Stimulated activated CD4-positive, alpha-beta T cell treated with anti-CD3 and anti-CD28 coated beads, Interleukin-1b, Interleukin-23, amount 100 ng/mL, for 1 hour (primary cell): ENCODE measurements at places on chromosomes 2 and 18.

GRCh38 chr2:120660771-120661459, 74.8 kb upstream of the GLI2 start:
- DNase-seq, result no peak

DNA sequence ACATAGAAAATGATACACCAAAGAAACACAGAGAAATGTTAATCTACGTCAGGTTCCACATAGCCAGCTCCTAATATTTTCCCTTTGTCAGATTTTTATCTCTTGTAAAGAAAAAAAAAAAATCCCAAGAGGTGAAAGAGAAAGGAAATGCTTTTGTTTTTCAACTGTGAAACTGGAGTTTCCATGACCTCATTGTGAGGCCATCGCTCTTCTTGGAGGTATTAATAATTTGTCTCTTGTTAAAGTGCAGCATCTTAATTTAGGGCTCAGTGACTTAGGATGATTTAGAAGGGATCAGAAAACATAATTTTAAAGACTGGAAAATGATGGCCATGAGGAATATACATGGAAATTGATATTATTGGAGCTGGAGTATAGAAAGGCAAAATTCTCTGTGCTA, 21.7 kb downstream of the ARHGAP28 start:
- DNase-seq, result no peak

- no peak for DNase-seq
These were observed 34.0 kb upstream of the SLC40A1 start for GRCh38 chr2:189614585-189614984.

DNA sequence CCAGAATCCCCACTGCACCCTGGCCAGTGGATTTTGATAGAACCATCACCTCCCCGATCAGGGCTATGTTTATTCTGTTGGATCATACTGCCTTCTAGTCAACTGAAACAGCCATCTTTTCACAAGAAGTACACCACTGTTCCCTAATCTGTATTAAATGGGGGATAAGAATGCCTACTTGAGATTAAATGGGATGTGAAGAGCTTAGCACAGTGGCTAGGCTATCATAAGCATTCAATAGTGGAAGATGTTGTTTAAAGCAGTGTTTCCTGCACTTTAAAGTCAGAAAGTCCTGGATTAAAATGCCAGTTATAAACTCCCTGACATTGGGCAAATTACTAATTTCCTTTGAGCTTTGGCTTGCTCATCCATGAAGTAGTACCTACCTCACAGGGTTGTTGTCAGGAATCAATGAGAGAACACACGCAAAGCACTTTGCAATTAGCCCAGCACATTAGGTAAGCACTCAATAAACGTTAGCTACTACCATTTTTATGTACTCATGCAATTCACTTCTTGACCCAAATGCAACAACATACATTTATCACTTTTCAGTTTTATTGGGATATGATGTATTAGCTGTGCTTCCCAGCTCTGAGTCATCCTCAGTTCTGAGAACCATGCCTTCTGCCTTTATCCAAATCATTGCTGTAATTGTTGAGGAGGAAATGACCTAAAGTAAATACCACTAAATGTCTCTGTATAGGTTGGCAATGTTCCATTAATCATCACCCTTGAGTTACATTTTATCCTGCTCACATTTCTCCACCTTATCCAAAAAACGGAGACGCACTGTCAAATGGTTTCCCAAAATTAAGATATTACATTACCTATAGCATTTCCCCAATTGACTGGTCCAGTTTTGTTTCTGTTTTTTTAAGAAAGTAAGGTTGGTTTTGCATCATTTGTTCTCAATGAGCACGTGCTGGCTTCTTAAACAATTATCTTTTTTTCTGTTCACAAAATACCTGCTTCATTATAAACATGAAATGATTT, 2.1 kb downstream of the TMEM247 start:
- DNase-seq, result no peak

- no peak for DNase-seq
These were observed 60.0 kb downstream of the MYO1B start for GRCh38 chr2:191304939-191305875.

DNA sequence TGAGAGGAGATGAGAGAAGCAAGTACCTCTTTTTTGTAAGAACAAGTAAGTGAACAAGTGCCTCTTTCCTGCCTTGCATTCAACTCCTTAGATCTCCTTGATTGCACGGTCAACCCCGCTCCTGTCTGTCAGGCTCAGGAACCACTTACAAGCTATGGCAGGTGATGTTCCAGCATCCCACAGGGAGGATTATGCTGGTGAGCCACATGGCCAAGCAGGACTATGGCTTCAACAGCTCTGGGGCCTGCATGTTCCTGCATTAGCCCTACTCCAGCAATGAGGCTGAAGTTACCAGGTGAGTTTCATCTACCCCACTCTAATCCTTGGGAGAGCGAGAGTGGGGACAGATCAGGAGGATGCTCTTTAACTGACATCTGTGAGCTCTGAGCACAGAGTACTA, 29.5 kb downstream of the TTC32 start:
- no peak for DNase-seq

GRCh38 chr18:74063023-74063422, 84.6 kb downstream of the FBXO15 start:
- no peak for DNase-seq

DNA sequence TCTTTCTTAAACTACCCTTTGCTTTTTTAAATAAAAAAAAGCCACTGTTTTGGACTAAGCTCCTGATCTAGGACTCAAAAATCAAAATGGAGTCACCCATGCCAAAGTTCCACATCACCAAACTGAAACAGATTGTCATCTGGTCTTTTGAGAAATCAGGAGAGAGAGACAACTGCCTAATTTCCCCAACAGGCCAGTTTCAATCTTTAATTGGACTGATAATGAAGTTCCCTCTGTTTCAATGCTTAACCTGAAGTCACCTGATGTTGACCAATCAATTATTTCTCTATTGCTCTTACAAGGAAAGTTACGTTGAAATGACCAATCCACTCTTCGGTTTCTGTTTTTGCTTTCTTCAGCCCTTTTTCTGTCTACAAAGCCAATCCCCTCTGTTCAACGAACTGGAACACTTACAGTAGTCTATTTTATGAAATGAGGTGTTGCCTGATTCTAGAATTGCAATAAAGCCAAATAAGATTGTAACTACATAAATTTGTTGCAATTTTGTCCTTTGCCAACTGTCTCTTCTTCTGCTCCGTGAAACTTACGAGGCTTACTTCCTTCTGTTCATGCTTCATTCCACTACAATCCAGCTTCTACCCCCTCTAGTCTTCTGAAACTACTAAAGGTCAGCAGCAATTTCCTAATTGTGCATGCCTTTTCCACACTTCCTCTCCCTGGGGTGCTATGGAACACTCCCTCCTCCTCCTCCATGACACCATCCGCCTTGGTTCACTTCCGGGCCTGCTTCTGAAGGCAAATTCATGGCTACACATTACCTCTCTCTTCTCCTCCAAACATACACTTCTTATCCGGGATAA, 95.2 kb upstream of the CD302 start:
- DNase-seq, result no peak

DNA sequence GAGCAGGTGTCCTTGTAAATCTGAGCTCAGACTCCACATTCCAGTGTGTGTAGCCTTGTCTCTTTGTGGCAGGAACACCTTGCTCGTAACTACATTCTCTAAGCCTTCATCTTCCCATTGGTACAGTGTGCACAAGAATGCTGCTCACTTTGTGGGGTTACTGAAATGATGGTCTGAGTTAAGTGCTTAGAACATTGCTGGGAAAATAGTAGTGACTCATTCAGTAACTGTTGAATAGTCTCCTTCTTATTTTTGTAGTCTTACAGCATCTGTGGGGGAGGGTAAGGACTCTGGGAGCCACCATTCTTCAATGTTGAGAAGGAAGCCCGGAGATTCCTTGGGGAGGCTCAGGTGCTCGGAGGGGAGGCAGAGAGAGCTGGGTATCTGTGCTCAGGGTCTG, 236.0 kb upstream of the HDAC4 start:
- DNase-seq, result no peak

GRCh38 chr2:64586883-64587481, 62.9 kb downstream of the AFTPH start:
- DNase-seq, result no peak

DNA sequence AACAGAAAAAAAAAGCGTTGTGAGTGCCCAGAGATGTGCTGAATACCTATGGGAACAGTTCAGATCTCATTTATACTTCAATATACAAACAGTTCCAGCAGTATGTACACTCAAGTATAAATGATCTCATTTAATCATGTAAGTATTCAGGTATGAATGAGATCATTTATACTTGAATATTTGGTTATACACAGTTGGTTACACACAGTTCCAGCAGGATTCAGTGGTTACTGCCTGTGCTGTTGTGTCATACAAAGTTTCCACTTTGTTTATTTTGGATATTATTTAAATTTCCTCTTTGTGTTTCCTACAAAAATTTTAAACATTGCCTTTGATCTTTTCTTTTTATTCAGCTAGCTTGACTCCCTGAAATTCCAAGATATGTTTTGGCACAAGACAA, 293.5 kb upstream of the SLC39A10 start:
- DNase-seq, result no peak

- no peak for DNase-seq
These were observed 233.2 kb upstream of the PARD3B start for GRCh38 chr2:204312105-204312504.

DNA sequence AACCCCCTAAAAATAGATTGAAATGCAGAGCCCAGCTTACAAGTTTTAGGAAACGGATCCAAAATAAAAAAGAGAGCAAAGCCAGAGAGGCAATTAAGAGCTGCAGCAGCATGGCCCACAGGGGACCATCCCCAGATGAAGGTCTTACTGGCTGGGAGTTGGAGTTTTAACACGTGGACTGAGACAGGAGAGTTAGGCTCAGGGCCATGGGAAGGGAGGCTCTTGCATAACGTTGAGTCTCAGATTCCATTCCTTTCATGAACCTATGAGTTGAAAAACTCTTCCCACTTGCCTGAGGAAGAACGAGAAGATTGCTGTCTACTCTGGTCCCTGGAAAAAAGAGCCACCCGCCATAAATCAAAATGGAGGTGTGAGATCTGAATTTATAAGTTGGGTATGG, 101.8 kb upstream of the NDUFV2 start:
- DNase-seq, result no peak

GRCh38 chr2:106841886-106842645, 43.9 kb downstream of the ST6GAL2 start:
- DNase-seq, result no peak

DNA sequence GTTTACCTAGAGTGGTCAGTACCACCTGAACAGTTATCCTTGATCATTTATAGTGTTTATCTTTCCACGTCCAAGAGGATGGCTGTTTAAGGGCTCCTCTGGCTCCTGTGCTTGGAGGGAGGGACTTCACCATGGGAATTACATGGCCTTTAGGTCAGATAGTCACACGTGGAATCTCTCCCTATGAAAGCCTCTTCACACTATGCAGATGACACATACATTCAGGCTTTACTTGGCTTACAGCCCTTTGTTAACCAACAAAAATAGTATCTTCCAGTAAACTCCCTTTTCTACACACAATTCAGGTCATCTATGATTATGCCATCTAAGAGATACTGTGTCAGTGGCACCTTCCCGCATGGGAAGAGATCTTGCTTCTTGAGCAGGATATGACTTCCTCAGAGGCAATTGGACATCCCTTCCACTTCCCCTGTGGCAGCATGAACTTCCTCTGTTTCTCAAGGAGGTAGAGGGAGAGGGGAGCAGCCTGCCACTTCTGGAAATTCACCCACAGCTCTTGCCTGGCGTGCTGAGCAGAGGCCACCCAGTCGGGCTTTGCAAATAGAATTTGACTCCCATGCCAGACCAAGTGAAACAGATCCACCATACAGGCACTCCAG, 53.5 kb downstream of the COLEC12 start:
- no peak for DNase-seq

- DNase-seq, result no peak
These were observed 210.1 kb upstream of the RAB6C start for GRCh38 chr2:129769185-129769991.

DNA sequence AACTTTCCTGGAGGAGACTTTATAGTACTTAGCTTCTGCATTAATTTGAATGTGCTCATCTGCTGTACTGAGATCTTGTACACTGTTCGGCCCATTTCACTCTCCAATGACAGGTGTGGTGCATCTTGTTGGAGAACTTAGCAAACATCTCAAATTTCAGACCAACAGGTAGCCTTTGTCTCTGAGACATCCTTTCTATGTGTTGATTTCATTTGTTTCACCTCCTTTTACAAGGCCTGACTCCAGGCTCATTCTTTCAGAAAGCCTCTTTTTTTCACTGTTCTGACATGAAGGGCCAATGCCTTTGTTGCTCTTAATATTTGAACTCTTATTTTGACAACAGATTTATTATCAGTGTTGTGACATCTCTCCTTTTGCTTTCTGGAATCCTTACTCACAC, 271.8 kb upstream of the FANCL start:
- no peak for DNase-seq

- DNase-seq, result no peak
These were observed 417.7 kb upstream of the SALL3 start for GRCh38 chr18:78561757-78562510.

DNA sequence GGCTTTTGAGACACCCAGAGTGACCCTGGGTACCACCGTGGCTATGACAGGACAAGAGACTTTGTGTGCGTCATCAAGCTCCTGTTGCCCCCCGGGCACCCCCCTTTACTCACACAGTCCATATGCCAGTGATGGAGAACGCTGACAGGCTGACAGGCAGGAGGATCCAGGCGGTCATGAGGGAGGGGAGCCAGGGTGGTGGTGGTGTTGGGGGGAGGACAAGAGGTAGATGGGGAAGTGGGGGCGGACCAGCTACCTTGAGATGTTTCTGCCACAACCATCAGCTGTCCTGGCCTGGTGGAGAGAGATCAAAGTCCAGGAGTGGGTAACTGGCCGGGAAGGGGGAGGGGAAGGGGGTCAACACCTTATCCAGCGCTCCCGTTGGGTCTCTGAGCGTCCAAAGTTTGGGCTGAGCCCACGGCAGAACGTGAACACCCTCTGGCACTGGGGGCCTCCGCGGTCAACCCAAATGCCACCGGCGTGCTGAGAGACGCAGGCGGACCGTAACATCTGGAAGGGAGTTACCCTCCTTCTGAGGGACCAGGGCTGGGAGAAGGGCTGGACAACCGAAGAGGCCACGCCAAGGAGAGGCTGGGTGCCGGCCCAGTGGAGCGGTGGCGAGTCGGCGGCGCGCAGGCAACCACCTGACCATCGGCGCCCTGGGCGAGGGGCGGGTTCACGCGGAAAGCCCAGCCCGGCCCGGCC, 575 bp downstream of the TMEM150A start:
- DNase-seq, result no peak

DNA sequence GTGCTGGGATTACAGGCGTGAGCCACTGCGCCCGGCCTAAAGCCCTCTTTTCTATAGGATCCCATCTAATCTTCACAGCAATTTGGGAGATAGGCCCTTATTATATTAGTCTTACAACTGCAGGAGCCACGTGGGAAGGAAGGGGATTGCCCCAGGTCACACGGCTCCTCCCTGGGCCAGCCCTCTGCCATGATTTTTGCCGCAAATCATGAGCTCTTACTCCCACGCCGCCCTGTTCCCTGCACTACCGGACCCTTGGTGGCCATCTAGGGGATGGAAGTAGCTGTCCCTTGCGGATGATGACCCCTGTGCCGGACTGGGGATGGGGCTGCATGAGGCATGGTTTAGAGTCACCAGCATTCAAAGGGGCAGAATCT, 28.4 kb upstream of the PTMA start:
- DNase-seq, result no peak
